ENCODE measurements at places on chromosomes 11 and 22.

- no peak for DNase-seq
Measured at GRCh38 chr11:117511931-117512539, 184.4 kb downstream of the CEP164 start.

- no peak for DNase-seq
Measured at GRCh38 chr11:12024254-12024926, 16.0 kb upstream of the DKK3 start.

DNA sequence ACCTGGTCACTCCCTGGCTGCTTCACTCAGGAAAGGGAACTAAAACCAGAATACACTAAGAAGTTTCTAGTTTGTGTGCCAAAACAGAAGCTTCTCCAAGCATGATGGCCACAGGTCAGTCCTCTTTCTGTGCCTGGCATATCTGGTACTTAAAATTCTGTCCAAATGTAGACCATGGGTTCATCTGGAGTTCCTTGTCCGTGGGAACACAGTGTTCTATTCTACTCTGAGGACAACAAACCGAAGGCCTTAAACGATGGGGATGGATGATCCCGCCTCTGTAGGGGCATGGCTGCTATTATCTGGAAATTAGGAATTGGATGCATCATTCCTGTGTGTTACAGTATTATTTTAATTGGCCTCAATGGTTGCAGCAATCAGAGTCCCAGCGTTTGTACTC, 6.1 kb upstream of the DLAT start:
- DNase-seq, result no peak

- no peak for DNase-seq
Measured at GRCh38 chr11:2293531-2293971, 8.2 kb downstream of the C11orf21 start.

DNA sequence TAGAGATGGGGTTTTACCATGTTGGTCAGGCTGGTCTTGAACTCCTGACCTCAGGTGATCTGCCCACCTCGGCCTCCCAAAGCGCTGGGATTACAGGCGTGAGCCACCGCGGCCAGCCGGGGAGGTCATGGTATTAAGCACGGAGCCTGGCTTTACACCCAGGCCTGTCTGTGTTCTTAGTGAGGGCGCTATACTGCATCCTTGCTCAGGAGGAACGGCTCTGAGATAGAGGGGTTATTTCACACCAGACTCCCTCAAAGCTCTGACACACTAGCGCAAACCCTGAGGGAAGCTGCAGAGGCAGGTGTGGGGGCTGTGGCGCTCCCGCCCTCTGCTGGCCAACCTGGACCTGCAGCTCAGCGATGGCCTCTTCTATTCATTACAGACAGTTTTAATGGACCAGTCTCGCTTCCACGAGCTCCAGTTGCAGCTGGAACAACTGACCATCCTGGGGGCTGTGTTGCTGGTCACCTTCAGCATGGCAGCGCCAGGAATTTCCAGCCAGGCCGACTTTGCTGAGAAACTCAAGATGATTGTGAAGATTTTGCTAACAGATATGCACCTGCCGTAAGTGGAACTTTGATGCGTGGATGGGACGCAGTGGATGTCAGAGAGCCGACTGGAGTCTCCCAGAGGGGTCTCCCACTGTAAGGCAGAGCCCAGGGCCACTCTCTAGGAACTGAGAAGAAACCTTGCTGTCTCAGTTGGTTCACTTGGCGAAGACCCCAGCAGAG, 26.2 kb downstream of the TCP11L1 start:
- peak; percentile 31 for DNase-seq

GRCh38 chr11:87432022-87432421, 394.3 kb downstream of the TMEM135 start:
- DNase-seq, result no peak

DNA sequence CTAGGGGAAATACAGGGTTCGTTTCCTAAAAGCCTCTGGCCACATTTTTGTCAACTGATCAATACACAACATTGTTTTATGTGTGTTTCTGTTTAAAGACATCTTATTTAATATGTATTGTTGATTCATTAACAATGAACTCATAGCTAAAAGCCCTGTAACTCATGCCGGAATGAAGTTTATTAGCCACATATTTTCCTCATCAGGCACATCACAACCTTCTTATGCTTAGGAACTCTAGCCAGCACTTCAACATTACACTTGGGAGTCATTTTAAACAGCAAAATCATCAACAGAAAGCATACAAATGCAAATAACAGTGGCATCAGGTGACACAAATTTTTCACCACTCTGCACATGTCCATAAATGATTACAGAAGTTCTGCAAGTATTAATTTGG, 15.1 kb upstream of the BLID start:
- DNase-seq, result no peak

- no peak for DNase-seq
Measured at GRCh38 chr11:62105667-62106191, 18.1 kb upstream of the INCENP start.

DNA sequence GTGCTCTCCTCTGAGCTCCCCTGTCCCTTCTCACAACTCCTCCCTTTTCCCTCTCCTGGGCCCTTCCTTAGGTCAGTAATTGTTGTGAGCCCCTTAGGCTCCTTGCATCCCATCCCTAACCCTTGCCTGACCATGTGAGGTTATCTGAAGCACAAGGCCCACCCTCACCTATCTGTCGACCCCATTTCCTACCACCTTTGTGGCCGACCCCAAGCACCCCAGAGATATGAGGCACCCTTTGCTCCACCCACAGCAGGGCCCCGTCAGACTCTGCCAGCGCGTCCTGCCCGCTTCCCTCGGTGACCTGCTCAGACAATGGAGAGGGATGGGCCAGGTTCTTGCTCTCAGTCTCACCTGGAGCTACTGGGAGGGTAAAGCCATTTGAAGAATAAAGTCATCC, 1.3 kb downstream of the GNG3 start:
- no peak for DNase-seq

DNA sequence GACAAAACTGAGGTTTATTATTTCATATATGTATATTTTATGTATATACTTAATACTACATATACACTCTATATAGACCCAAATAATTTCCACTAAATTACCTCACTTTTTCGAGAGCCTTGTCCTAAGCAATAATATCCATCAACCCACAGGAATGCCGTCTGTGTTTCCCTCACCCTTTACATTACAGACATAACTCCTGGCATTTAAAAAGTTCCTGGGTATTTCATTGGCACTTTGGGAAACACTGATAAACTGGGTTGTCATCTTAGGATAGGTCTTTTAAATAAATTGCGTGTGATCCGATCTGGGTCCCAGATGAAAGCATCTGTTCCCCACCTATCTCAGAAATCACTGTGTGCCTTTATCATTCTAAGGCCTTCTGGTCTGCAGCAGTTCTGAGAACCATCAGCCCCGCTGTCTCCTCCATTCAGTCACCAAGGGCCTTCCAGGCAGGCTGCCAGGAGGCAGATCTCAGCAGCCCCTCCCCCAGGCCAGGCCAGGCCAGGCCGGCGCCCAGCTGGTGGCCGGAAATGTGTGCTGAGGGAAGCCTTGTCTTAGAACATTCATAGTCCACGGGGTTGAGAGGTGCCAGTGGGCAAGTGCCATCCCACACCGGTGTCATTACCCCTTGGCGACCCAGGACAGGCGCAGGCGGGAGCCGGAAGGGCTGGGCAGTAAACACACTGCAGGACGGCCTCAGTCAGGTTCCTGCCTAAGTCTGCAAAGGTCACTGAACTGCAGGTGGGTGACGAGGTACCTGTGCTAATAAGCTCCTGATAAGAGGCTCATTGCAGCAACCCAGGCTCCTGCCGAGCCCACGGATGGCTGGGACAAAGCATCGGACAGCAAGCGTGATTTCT, 3.3 kb downstream of the FGF19 start:
- peak; percentile 78 for DNase-seq

DNA sequence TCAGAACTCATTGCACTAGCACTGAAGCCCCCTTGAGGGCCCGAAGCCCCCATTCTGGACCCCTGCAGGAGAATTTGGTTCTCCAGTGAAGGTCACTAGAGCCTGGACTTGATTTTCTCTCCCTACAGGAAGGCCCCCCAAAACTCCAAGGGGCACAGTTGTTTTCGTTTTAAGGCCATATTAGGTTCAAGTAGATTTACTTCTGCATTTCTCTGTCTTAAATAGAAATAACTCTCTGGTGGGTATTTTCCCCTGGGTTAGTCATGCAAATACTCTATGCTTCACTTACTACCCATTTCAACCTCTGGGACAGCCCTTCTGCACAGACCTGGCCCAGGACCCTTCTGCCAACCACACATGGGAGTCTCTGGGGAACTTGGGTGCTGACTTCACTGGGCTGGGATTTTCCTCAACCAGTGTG, 41.6 kb downstream of the WEE1 start:
- no peak for DNase-seq

- DNase-seq, result no peak
Measured at GRCh38 chr11:93476796-93477195, 66.4 kb downstream of the SMCO4 start.

- no peak for DNase-seq
Measured at GRCh38 chr22:29219881-29220670, 14.4 kb downstream of the EMID1 start.

DNA sequence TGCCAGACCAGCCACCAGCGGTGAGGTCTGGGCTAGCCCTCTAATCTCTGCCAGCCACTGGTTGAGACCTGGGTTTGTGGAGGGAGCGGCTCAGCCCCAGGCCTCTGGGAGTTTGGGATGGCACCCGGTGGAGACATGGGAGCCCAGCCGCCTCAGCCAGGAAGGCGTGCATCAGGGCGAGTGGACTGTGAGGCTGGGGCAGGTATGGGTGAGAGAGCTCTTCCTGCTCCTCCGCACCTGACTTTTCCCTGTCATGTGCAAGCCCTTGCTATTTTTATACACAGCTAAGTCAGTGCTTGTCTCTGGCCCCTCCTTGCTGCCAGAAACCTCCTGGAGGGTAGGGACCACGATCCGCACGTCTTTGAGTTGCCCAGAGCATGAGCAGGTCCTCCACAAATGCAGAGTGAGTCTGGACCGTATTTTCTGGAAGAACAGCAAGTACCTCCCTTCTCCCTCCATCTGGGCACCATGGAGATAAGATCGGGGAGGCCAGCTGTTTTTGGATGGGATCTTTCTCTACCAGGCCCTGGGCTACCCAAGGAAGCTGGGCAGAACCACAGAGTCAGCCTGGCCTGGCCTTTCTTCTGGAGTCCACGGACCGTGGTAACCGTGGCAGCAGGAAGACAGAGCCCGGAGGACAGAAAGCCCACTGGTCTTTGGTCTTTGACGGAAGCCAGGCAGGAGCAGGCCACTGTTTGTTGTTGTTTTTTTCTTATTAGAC, 53.3 kb downstream of the IGLL1 start:
- no peak for DNase-seq

GRCh38 chr11:61265357-61265756, 24.4 kb downstream of the PGA5 start:
- DNase-seq, result no peak

DNA sequence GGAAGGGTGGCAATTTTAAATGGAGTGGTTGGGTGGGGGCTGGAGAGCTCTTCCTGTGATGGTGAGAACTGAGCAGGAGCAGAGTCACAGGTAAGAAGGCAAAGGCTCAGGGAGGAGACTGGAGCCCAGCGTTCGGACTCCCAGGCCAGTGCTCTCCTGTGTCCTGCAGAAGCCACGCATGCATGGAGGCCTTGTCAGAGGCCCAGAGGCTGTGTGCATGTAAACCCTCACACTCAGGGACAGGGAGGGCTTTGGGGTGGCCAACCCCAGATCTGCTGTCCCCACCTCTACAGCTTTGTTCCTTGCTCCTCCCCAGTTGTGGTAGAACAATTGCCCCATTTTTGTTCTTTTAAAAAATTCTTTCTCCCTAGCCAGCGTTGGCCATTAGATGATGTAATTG, 130.4 kb upstream of the PARVA start:
- no peak for DNase-seq

- DNase-seq, result no peak
Measured at GRCh38 chr11:6297831-6298230, 22.5 kb downstream of the CAVIN3 start.

DNA sequence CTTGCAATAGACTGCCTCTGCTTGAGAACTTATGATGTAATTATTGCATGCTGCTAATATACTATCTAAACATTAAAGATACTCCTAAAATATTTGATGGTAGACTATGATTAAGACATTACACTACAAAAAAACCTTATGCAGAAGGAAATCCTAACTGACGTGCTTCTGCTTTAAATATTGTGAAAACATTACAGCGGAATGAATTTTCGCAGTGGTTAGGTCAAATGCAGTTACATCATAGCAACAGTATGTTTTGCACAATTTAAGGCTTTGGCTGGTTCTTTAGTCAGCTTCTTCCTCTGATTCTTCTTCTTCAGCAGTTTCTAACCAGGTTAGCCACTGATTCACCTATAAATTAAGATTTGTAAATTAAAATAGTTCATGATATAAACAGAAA, 11.2 kb downstream of the EIF4G2 start:
- no peak for DNase-seq

- DNase-seq, result no peak
Measured at GRCh38 chr11:19474954-19475721, 234.4 kb upstream of the E2F8 start.

- no peak for DNase-seq
Measured at GRCh38 chr11:113372309-113372708, 15.3 kb upstream of the ANKK1 start.

DNA sequence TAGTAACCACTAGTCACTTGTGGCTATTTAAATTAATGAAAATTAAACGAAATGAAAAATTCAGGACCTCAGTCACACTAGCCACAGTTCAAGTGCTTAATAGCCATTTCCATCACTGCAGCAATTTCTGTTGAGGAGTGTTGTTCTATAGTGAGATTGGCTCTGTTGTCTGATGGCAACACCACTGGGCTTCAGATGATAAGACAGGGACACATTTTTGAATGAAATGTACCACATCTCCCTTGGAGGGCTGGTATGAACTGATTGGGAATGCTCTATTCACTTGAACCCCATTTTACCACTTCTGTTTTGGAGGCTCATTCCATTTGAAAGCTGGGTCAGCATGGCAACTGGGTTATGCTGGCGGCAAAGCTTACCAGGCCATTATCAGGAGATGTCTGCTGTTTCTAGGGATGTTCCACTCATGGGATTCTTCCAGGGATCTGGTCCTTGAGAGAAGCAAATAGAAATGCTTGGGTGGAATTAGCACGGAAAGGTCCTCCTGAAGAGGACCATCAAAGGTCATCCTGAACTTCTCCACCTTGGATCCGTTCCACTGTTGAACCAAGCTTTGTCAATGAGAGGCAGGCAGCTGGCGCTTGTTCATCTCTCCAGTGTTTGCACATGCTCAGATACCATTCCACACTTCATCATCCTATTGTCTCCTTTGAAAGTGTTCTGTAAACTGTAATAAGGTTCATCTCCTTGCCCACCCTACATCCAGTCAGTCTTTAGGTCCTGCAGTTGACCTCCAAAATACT, 7.6 kb downstream of the AMOTL1 start:
- DNase-seq, result no peak

DNA sequence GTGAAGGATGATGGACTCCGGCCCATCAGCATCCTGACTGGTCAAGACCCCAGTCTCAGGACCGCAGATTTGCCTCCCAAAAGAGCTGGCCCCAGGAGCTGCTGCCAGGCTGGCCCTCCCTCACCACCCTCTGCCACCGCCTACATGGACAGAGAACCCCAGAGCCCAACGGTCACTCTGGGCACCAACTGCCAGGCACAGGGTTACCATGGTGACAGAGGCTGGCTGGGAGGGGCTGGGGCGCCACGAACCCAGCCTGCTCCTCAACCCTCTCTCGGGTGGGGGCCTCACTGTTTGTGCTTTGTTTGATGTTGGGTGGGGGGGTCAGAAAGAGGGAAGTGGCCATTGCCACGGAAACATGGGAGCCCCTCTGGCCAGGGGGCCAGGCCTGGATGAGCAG, 55.8 kb downstream of the ELFN2 start:
- DNase-seq, result no peak

GRCh38 chr11:95451261-95451660, 220.3 kb upstream of the SESN3 start:
- DNase-seq, result no peak
